ENCODE measurements at places on chromosomes 5 and 9.

DNA sequence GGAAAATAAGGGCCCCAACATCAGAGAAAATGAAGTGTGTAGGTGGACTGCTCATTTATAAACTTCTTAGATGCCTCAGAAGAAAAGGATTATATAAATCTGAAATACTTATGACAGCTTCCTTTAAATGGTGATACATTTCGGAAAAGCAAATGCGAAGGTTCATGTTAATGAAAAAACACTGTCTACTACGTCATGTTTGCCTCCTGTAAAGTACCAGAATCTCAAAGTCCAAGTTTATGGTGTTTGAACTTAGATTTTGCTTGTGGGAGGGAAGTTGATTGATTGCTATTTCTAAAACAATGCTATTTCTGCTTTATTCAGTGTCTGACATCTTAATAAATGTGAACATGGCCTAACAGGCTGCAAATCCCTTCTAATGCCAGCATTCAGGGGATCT, 514.6 kb downstream of the ZNF608 start:
- DNase-seq, result no peak

- DNase-seq, result peak; percentile 26
These were observed 70.5 kb upstream of the TNFAIP8 start for GRCh38 chr5:119285070-119285916.

- no peak for DNase-seq
These were observed 109.1 kb upstream of the SPATA31D4 start for GRCh38 chr9:81819155-81819554.

- DNase-seq, result peak; percentile 40
These were observed 35.4 kb upstream of the C5orf47 start for GRCh38 chr5:173953528-173954090.

DNA sequence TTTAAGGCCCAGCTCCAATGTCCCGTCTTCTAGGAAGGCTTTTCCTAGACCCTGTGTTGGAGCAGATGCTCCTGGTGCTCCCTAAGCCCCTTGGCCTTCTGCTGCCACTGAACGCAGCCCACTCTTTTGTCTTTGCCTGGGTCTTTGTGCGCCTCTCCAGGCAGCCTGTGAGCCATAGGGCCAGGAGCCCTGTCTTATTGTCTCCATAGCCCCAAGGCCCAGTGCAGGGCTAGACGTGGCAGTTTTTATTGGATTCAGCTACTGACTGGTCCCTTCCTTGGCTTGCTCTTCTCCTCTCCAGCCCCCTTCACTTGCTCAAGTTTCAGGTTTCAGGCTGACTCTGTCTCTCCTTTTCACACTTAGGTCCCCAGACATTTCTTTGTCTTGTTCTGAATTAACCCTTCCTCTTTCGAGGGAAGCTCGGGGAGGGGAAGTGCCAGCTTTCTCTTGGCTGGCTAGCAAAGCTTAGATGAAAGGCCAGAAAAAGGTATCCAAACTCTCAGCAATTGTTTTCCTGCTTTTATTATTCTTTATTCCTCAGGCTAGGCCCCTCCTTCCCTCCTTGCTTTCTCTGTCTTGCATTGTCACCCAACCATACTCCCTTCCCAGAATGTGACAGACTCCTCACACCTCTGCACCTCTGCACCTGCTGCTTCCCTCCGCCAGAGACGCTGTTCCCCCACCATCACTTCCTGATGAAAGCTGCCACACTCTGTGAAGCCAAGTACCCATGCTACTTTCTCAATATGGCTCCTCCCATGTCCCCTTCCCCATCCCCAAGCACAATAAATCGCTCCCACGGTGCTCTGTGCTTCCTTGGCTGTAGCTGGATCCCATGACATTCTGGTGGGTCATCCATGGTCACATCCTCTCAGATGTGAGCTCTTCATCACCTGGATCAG, 101.6 kb upstream of the CPEB4 start:
- DNase-seq, result no peak

- DNase-seq, result no peak
These were observed 183.8 kb upstream of the PDE4D start for GRCh38 chr5:60077292-60077691.

- no peak for DNase-seq
These were observed 105.4 kb upstream of the PCAT7 start for GRCh38 chr9:94449486-94449885.

- DNase-seq, result no peak
These were observed 11.7 kb upstream of the PDE4D start for GRCh38 chr5:59905188-59905587.

DNA sequence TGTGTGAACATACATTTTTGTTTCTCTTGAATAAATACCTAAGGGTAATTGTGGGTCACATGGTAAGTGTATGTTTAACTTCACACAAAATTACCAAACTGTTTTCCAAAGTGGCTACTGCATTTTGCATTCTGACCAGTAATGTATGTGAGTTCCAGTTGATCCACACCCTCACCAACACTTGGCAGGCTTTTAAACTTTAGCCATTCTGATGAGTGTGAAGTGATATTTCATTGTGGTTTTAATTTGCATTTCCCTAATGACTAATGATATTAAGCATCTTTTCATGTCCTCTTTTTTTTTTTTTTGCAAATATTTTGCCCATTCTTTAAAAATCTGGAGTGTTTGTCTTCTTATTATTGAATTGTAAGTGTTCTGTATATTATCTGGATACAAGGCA, 53.5 kb upstream of the MAST4 start:
- DNase-seq, result no peak
